Keratinocyte (primary cell): ENCODE measurements at places on chromosomes 2 and 18.

- DNase-seq: no peak
Measured at GRCh38 chr2:121284463-121285449, at the start of gene TFCP2L1. Gene TFCP2L1, minus strand, starts transcription at chr2:121285202. Its CDS starts 93 bp downstream, at chr2:121285109.

- DNase-seq: no peak
Measured at GRCh38 chr2:72895759-72896281, 8.6 kb downstream of the SPR start.

- DNase-seq: no peak
Measured at GRCh38 chr2:149087751-149088150, 49.3 kb downstream of the LYPD6B start.

DNA sequence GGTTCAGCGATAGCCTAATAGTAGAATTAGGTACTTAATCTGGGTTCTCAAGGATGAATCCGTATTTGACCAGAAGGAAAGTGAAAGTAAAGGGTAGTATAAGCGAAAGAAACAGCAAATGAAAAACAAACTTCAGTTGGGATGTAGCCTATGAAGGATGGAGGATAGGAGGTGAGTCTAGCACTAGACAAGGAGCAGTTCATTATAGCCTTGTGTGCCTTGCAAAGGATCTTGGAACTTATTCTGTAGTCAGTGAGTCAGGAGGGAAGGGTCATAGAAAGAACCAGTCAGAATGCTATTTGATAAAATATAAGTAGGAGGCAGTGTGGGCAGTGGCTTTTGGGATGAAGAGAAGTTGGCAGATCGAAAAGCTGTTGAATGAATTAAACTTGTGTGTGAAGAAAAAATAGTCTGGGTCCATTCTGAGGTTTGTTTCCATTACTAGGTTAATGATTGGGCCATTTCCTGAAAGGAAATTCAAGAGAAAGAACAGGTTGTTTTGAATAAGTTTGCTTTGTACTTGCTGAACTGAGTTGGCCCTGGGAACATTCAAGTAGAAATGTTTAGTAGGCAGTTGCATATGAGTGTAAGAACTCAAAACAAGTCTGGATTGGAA is 48.5 kb downstream of the ANKRD12 start:
- DNase-seq: no peak

GRCh38 chr2:24723665-24724064 is 69.5 kb downstream of the PTRHD1 start:
- no peak for DNase-seq
